NCI-H1694 treated with DMSO at 0.1 percent for 48 hours (cell line): ENCODE measurements at places on chromosomes 12 and 14.

DNA sequence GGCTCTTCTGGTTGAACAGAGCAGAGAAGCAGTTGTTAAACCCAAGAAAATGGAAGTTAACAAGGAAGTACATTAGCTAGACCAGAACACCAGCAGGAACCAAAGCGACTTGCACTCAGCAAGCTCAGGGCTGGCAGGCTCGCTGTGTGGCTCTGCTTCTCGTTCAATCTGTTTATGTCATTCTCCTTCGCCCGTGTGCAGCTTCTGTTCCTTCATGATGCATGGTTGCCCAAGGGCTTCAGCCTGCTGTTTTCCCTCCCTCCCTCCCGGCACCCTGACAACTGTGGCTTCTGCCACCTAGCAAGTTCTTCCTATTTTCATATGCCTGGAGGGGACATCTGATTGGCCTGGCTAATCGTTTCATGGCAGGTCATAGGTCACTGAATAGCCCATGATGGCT, 25.3 kb downstream of the PIGH start:
- no peak for DNase-seq

DNA sequence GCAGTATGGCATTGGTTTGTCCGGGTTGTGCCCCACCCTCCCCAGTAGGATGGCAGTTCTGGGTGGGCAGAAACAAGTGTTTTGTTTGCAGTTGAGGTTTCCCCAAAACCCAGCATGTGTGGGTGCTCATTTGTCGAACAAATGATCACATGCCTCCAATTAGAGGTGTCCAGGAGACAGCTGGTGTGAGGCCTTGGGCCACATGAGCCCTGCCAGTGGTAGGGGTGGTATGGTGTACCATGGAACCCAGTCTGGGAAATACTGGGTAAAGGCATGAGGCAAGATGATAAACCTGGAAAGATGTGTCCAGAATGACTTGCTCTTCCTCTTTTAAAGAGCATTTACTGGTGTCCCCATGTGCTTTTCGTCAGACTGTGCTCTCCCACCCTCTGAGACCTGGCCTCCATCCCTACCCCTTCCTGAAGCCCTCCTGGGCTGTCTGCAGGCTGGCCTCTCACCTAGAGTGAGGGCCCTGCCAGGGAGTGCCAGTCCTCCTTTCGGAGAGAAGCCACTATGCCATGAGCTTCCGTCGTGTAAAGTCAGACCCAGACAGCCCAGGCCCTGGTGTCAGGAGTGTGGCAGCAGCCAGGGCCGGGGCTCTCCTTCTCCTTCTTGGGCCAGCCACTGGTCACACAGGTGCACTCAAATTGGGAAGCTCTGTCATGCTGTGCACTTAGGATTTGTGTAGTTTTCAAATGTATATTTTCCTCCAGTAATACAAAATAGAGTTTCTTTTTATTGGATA, 17.6 kb downstream of the ANKRD9 start:
- DNase-seq, result no peak

- DNase-seq, result no peak
Observed at GRCh38 chr14:54253195-54253947, 143.4 kb upstream of the CDKN3 start.

DNA sequence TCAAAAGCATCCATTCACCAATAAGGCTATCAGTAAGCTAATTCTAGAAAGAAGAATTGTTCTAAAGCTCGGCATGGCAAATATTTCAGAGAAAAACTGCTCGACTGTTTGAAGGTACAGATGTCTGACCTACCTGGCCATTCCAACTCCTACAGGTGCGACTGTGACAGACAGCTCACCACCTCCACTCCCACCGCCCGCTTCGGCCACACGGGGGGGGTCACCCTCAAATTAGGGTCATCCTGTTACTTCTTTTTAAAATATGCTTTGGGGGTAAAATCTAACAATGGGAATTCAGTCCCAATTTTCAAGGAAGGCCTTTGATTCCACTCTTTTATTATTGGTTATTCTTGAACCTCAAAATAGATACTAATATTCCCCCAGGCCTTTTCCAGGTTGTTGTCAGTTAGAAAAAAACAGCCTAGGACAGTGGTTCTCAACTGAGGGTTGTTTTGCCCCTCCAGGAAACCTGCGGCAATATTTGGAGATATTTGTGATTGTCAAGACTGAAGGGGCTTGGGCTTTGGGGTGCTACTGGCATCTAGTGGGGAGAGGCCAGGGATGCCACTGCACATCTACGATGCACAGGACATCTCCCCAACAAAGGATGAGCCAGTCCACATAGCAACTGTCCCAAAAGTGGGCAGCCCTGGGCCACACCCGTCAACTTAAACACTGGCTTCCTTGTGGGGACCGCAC, 81.2 kb downstream of the BCL11B start:
- no peak for DNase-seq

GRCh38 chr14:23785208-23785607, 149.0 kb downstream of the DHRS2 start:
- DNase-seq, result no peak

- DNase-seq, result no peak
Observed at GRCh38 chr14:31286456-31287293, 79.1 kb upstream of the HECTD1 start.

GRCh38 chr12:53505555-53506449, 1.5 kb downstream of the NPFF start:
- no peak for DNase-seq

DNA sequence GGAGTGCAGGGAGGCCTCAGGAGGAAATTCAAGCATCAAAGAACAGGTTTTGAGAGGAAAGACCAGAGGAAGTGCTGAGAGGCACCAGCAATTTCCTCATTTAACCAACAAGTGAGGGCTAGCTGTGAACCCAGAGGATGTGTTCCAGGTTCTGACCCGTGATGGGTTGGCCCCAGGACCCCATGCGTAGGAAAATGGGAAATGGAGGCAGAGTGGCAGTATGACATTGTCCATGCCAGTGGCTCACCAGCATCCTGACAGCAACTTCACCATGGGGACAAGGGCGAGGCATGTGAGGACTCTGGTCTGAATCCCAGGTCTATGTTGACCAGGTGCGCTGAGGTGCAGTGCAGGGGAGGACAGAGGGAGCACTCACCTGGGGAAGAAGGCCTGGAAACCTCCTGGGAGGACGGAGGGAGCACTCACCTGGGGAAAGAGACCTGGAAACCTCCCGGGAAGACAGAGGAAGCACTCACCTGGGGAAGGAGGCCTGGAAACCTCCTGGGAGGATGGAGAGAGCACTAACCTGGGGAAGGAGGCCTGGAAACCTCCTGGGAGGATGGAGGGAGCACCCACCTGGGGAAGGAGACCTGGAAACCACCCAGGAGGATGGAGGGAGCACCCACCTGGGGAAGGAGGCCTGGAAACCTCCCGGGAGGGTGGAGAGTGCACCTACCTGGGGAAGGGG, 6.7 kb upstream of the CACNA2D4 start:
- DNase-seq, result no peak

DNA sequence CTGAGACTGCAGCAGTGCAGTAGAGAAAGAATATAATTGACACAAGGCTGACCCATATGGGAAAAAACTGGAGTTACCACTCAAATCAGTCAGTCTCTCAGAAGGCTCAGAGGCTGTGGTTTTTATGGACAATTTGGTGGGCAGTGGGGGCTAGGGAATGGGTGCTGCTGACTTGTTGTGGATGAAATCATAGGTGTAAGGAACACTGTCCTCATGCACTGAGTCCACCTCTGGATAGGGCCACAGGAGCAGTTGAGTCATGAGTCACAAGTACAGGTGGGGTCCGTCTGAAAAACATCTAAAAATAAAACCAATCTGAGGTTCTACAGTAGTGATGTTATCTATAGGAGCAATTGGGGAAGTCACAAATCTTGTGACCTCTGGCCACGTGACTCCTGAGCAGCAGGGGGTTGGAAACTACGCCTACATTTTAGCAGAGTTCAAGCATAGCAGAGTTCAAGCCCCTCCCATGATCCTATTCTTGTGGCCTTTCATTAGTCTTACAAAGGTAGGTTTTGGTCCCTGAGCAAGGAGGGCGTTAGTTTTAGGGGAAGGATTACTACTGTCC, 18.1 kb upstream of the SGPP1 start:
- no peak for DNase-seq

- DNase-seq, result no peak
Observed at GRCh38 chr14:94561656-94562010, 391 bp downstream of the SERPINA4 start.

DNA sequence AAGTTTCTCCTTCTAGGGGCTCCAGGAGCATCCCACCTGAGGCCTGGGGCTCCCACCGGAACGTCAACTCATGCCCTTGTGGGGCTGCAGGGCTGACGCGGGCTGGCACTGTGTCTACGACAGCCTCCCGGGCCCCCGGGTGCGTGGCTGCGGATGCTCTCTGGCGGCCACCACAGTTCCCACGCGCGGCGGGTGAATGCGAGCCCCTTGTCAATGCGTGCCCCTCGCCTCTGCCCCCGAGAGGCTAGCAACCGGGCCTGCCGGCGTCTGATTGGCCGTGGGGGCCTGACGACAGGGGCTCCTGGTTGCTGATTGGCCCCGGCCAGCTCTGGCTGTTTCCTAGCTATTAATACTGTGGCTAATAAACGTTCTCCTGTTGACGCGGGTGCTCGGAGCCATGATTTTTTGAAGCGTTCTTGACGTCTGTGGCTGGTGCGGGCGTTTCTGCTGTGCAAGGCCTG, 1.8 kb upstream of the MEG3 start:
- DNase-seq, result no peak

GRCh38 chr12:52532636-52533035, 12.4 kb upstream of the KRT5 start:
- DNase-seq, result no peak

DNA sequence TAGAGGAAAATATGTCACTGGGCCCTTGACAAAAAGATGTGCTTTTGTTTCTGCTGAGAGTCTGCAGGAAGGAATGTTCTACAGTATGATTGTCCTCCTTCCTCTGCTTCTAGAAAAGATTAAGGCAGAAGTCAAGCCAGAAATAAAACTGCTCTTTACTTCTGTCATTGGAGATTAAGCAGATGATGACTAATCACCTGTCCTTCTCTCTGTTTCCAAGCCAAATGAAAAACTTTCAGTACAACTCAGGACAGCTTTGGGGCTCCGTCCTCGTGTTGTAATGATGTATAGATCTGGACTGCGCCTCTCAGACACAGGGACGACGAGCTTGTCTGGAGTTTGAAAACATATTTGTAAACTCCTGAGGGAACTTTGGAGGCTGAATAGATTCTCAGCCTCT, 159.3 kb downstream of the DYRK2 start:
- no peak for DNase-seq

- DNase-seq, result no peak
Observed at GRCh38 chr14:59197695-59198262, 9.3 kb downstream of the DAAM1 start.

GRCh38 chr14:80965037-80965436, 9.6 kb downstream of the TSHR start:
- DNase-seq, result peak; percentile 26

DNA sequence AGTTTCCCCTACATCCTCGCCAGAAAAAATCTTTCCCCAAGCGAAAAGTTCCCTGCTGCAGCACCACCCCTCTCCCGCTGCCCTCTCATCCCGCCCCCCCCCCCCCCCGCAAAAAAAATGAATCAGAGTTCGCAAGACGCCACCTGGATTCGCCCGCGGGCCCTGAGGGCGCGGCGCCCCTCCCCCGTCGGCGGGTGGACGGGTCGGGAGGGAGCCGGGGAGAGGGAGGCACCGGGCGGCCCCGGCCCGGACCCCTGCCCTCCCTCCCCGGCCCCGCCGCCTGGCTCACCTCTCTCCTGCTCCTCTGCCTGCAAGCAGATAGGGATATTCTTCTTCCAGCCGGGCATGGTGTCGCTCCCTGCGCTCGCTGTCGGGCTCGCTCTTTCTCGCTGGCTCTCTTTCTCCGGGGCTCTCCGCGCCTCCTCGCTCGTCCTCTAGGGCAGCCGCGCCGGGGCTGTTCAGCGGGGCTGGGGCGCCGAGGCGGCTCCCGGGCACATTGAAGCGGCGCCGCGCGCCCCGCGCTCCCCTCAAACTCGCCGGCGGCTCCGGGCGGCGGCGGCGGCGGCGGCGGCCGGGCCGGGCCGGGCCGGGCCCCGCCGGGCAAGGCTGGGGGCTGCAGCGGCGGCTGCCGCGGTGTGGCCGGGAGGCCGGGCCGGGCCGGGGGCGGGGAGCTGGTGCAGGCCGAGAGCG, 200.3 kb upstream of the CAND1 start:
- DNase-seq, result peak; percentile 26

GRCh38 chr14:23930742-23931141, 22.8 kb upstream of the DHRS4 start:
- no peak for DNase-seq

GRCh38 chr14:79668951-79669350, 542.4 kb downstream of the DIO2 start:
- peak; percentile 96 for DNase-seq

GRCh38 chr12:64083285-64084210, 138.5 kb downstream of the KICS2 start:
- DNase-seq, result peak; percentile 73

- DNase-seq, result peak; percentile 34
Observed at GRCh38 chr14:69812711-69813110, 15.7 kb upstream of the SLC10A1 start.

DNA sequence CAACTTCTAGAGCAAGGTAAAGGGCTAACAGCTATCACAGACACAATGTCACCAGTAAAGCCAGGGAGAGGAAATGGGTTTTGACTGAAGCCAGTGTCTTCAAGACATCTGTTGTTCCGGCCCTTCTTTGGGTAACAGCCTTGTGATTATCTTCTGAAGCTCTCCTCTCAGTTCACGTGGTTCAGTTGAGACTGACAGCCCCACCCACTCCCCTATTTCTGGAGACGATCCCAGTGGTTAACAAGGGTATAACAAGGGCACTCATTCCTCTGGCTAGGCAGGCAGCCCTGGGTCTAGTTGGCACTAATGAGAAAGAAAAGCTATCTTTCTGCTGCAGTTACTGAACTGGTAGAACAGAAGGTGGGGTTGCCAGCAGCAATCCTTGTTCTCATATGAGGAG, 6.9 kb downstream of the GNPTAB start:
- DNase-seq, result peak; percentile 26

DNA sequence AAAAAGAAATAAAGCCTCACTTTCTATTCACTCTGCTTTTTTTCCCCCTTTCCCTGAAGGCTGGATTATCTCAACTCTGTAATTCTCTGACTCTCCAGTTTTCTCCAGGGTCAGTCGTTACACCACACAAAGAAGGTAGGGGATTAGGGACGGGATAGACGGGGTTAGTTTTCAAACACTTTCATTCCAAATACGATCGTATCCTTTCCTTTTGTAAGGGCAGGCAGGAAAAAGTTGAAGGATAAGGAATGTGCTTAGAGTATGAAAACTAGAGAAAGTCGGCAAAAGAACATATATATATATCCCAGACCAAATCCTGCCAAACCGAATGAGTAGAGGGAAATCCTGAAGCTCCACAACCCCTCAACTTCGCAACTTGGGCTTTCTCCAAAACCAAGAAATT, 581 bp upstream of the ESYT1 start:
- DNase-seq, result no peak

GRCh38 chr12:43453761-43454160, 98.2 kb downstream of the ADAMTS20 start:
- no peak for DNase-seq

GRCh38 chr12:102496591-102496990, 16.2 kb upstream of the IGF1 start:
- DNase-seq, result no peak

DNA sequence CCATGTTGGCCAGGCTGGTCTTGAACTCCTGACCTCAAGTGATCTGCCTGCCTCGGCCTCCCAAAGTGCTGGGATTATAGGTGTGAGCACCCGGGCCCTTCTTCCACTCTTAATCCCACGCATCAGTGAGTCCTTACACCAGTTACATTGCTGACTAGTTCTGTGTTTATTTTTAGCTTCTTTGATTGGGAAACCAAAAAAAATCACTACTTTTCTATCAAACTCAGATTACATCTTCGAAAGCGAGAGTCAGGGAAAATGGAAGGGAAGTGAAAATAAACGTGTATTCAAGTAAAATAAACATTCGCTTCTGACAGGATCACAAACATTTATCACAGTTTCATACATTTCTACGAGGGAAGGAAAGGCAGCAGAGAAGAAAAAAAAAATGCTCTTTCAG, 32.2 kb downstream of the FGD6 start:
- no peak for DNase-seq
